Activated T-cell treated with anti-CD3 and anti-CD28 coated beads for 24 hours (primary cell): ENCODE measurements at places on chromosomes 3 and 15.

GRCh38 chr3:153158961-153159735 lies 2.9 kb upstream of the RAP2B start:
- DNase-seq = no peak

- no peak for DNase-seq
These were observed 6.6 kb downstream of the SPCS1 start for GRCh38 chr3:52712291-52713212.

- DNase-seq = no peak
These were observed 556.6 kb downstream of the FOXP1 start for GRCh38 chr3:71026634-71027578.

DNA sequence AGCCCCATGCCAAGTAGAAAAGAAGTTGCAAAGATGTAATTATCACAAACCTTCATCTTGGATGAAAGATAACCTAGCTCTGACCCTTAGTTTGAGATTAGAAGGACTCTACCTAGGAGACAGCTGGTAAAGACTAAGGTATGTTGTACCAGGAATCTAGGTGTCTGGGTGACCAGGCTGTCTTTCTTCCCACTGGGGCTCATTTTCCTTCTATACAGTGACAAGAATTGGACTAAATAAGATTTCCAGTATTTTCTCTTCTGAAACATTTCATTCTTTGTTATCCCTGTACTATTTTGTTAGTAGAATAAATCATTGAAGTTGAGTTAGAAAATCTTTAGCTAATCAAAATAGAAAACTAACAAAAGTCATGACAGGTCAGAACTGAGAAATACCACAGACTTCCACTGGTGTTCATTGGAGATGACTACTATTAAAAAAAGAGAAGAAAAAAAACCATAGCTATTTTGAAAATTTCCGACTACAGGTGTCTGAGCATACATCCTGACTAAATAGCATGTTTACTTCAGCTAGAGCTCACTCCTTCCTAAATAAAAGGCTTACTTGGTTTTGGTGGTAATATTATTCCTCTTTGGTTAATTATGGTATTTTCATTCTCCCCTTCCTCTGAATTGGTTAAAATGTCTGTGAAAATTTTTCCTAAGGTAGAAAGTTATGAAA lies 10.1 kb downstream of the TGFBR2 start:
- no peak for DNase-seq

DNA sequence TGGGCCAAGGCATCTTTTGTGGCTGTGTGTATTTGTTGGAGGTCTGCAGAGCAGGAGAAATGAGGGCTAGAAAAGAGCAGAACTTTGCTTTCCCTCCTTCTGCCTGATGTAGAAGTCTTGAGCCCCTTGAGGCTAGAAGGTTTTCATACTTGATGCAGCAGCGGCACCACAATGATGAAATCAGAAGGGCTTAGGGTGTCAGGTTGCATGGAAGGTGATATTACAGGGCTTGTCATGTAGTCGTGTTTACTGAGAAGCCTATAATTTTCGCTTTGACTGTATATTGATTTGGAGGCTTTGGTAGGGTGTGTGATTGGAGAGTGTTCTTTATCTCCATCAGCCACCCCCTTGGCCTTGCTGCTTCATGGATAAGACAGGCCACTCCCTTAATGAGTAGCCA lies 339.8 kb downstream of the THSD4 start:
- DNase-seq = no peak

- no peak for DNase-seq
These were observed 216.1 kb downstream of the SV2B start for GRCh38 chr15:91316126-91316525.
